Fibroblast of skin of scalp (primary cell): ENCODE measurements at places on chromosomes 3 and 15.

DNA sequence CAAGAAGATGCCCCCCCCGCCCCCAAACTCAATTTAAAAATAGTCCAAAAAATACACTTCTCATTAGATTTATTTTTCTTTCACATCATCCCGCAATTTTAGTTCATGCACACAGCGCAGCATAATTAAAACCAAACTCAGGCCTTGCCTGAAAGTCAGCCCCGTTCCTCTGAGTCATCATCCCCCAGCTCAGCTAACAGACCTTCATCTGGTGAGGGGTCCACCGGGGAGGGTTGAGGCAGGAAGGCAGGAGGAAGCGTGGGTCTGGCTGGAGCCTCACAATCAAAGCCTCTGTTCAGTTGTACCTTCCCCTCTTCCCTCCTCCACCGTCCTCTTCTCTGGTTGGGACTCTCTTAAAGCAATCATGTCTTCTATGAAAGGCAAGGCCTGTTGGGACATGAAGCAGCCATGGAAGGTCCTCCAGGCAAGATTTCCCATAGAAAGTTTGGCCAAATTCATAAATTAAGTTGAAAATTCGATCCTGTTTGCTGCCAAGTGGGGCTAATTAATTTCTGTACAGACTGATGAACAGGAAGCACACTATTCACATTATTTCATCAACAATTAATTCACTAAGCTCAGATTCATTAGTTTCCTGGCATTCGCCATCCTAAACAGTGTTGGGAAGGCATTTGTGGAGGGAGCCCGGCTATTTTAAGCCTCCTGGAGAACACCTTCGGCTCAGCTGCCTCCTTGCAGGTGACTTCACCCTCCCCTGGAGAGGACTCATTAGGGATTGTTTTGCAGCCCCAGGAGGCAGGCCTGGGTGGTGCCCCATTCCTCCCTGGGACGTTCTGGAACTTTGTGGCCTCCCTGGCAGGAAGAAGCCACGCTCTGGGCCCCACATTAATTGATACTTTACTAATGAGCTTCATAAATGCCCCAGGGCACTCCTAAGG lies 72.3 kb upstream of the BNC1 start:
- DNase-seq = peak; percentile 56

DNA sequence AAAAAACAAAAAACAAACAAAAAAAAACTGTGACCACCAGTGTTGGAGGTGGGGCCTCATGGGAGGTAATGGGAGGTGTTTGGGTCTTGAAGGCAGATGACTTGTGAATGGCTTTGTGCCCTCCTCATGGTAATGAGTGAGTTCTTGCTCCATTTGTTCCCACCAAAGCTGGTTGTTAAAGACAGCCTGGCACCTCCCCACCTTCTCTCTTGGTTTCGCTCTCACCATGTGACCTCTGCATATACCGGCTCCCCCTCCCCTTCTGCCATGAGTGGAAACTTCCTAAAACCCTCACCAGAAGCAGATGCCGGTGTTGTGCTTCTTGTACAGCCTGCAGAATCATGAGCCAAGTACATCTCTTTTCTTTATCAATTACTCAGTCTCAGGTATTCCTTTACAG lies 61.5 kb upstream of the ATP11B start:
- no peak for DNase-seq

- no peak for DNase-seq
Measured at GRCh38 chr3:121659586-121659985, 1.1 kb downstream of the HCLS1 start.

DNA sequence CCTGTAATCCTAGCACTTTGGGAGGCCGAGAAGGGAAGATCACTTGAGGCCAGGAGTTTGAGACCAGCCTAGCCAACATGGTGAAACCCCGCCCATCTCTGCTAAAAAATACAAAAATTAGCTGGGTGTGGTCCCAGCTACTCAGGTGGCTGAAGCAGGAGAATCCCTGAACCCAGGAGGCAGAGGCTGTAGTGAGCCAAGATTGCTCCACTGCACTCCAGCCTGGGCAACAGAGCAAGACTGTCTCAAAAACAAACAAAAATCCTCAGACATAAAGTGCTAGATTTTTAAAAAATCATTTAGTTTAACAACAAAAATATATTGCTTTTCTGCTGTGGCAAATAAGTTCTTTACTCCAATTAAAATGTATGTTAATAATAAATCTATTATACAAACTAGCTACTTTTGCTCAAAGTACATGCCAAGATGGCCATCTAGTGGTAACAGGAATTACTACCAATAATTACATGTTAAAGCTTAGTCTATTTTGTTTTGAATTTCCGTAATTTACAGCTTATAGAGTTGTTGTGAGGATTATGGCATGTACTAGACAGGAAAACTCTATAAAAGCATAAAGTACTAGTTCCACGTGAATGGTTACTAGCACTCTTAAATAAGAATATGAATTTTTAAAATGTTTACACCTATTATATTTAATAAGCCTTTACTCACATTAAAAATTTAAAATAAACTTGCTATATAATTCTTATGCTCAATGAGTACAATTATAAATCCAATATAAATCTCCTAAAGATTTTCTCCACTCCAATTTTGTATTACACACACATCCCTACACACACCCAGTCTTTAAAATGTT lies 39.0 kb downstream of the GABPB1 start:
- DNase-seq = peak; percentile 47

DNA sequence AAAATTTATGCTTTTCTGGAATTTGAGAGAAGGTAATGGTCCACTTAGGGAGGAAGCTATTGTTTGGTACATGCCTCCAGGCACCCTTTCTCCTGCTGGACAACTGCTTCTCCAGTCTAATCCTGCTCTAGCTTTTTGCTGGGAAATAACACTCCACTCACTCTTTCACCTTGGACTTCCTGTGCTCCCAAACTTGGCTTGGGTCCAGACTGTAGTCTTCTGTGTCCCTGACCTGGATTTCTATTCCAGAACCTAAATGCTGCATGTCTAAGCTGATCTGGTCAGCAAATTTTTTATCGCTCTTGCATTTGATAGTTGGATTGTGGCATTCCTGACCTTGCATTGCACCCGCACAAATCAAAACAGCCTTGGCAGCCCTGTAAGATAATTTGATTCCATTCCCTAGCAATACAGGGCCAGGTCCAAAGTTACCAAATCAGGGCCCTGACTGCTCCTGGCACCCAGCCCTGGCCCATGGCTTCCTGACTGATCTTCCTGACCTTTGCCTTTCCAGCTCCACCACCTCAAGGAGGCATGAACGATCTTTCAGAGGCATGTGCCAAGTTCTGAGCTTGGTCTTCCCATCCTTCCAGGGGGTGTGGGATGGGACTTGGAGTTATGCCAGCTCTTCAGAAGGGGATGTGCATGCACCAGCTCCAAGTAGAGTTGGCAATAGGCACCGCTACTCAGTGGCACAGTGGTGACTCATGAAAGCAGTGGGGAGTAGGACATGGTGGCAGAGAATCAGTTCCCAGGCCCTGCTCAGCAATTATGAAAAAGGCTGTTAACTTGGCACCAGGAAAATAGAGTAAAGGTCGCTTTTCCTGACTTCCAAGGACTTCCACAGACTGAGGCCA lies 43.9 kb upstream of the GOLGA8J start:
- DNase-seq = no peak

- DNase-seq = no peak
Measured at GRCh38 chr3:52395503-52395865, 49.4 kb downstream of the SEMA3G start.

DNA sequence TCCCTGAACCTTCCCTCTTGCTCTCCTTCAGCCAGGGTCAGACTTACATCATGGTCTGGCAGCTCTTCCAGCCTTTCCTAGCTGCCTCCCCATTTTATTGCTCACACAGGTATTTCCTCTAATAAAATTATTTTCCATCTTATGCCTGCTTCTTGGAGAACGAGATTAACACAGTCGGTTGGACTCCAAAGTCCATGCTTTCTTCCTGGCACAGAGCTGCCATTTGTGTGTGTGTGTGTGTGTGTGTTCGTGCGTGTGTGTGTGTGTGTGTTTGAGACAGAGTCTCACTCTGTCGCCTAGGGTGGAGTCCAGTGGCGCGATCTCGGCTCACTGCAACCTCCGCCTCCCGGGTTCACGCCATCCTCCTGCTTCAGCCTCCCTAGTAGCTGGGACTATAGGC lies 15.5 kb downstream of the FSD2 start:
- DNase-seq = no peak

- DNase-seq = no peak
Measured at GRCh38 chr3:2984005-2984830, 126.0 kb downstream of the IL5RA start.

DNA sequence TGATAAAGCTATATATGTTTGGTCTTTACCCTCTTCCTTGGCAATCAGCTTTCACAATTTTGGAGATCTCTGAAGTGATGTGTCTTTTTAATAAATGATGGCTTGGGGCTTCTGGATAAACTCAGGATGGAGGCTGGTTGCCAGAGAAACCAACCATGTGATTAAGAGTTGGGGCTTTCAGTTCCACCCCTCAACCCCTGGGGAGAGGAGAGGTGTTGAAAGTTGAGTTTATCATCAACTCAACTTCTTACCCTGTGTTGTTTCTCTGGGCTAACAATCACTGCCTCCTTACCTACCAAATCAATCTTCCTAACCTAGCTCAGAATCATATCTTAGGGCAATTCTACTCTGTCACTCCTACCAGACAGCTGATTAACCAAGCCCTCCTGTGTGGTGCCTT lies 735.8 kb downstream of the ZPLD1 start:
- DNase-seq = no peak

GRCh38 chr15:44811337-44811736 lies 75.0 kb downstream of the TRIM69 start:
- DNase-seq = no peak

DNA sequence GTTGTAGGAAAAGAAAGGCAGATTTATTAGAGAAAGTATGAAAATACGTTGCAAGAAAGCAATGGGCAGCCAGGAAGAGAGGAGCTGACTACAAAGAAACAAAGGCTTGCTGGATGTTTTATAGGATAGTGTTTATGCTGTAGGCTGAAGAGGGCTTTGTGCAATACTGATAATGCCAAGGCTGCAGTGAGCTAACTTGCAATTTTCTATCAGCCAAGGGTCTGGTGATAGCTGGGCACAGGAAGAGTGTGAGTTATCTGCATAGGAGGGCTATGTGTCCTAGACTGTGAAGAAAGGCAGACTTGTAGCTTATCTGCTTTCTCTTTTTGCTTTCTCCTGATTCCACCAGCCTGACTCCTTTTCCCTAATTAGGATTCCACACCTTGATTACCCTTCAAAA lies 51.3 kb upstream of the OSBPL11 start:
- DNase-seq = no peak

DNA sequence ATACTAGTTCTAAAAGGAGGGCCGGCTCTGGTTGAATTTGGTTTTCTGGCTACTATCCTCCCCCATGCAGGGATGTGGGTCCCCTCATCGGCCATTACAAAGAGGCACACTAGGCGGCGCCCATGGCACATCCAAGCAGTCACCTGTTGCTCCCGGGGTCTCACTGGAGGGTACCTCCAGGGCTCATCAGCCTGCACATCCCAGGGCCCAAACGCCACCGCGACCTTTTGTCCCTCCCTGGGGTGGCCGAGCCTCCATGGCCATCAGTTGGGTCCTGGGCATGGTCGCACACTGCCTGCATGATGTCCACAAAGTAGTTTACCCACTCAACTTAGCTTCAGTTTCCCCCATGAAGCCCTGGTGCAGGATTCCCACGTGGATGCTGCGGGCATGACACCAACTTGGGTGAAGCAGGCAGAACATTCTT lies 28.3 kb downstream of the IDH3A start:
- DNase-seq = peak; percentile 29

DNA sequence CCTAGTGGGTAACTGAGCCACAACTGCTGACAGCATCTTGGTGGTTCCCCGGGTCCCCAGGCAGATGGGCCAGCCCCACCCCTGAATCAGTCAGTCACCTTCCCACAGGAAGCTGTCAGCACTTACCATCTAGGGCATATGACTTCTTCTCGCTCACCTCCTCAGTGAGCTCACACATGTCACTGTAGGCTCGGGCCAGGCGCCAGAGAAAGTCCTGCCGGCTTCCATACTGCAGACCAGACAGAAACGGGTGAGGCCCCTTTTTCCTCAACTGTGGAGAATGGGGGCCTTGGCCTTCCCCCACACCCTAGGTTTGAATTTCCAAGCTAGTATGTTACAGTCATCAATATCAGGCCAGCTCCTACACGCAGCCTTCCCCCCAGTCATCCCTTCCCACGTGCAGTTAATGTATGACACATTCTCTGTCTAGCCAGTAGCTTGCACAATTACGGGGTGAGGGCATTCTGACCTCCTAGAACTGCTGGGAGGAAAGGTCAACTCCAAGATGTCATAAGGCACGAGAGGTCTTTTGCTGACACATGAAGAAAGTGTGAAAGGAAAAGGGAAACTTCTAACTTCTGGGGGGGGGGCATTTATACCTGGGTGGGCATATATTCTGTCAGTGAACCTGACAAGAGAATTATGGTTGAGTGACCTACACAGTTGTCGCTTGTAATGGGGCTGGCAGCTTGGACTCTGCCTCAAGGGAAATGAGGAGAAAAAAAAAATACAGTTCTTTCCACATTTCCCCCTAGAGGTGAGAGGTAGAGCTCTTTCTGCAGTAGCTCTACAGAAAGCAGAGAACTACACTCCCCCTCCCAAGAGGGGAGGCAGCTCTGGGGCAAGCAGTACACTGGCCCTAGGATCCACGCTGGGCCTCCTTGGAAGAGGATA lies 10.9 kb downstream of the RMDN3 start:
- peak; percentile 58 for DNase-seq

- peak; percentile 33 for DNase-seq
Measured at GRCh38 chr3:152234657-152235375, 33.9 kb upstream of the MBNL1 start.

DNA sequence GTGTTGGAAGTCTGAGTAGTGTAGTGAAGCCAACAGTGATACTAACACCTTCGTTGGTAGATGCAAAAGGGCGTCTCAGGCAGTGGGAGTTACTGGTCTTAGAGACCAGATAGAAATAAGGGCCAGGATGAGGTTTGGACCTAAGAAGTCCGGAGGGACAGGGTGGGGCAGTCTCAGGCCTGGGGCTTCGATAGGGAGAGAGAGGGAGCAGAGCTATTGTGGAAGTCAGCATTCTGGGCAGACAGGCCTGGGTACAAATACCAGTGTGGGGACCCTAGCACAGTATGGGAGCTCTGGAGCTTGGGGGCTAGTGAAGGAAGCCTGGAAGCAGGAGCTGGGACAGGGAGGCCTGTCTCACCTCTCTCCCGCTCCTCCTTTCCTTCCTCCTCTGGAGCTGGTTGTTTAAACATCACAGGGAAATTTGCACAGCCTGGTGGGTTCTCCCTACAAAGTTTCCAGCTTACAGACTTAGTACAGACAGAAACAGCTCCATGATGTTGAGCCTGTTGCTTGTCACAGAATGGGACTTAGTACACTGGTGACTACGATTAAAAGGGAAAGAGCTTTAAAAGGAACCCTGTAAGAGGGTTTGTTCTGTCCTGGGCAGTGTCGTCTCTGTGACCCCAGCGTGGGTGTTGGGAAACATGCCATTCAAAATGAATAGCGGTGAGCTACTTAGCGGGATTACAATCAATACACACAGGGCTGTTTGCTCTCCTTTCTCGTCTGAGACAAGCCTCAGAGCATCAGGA lies 76.4 kb upstream of the TNFAIP8L3 start:
- DNase-seq = no peak

GRCh38 chr3:105162448-105162847 lies 204.3 kb upstream of the ALCAM start:
- no peak for DNase-seq
